ENCODE measurements at places on chromosomes 4 and X.

DNA sequence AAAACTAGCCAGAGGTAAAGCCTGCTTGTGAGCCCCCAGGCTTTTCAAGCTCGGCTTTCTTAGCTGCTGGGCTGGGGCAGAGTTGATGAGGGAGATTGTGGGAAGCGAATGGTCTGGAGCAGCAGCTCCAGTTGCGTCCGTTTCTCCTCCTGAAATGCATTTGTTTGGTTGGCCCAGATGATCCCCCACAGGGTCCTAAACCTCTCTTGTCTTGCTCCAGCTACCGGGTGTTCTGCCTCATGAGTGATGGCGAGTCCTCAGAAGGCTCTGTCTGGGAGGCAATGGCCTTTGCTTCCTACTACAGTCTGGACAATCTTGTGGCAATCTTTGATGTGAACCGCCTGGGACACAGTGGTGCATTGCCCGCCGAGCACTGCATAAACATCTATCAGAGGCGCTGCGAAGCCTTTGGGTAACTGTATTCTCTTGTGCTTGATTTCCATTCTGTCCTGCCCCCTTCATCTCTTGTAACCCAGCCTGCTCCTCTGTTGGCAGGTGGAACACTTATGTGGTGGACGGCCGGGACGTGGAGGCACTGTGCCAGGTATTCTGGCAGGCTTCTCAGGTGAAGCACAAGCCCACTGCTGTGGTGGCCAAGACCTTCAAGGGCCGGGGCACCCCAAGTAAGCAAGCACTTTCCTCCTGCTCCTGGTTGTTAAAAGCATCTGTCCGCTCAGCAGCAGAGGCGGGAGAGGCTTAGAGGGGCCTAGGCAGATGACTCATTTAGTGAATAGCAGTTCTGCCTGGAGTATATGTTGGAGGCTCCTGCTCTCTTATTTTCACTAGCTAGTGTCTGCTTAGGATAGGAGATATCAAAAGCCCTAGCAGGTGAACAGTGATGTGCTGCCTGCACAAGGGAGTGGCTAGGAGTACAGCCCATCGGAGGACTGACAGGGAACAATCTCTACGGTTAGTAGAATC lies 15.3 kb downstream of the TKTL1 start:
- DNase-seq = no peak

DNA sequence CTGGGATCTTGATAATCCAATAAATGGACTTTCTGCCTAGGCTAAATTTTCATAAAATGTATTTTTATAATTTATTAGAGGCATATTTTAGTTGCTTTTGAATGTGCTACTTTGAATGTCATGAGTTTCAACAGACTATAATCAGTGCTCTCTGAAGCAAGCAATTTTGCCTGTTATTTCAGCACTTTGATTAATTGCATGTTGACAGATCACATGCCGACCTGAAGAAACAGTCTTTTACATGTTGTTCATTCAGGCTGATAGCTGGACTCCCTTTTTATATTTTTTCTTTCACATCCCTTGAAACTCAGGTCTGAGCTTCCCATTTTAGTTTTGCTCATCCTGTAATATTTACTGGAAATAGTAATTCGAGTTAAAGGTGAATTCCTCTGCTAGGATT lies 341.0 kb downstream of the NAP1L3 start:
- DNase-seq = no peak

DNA sequence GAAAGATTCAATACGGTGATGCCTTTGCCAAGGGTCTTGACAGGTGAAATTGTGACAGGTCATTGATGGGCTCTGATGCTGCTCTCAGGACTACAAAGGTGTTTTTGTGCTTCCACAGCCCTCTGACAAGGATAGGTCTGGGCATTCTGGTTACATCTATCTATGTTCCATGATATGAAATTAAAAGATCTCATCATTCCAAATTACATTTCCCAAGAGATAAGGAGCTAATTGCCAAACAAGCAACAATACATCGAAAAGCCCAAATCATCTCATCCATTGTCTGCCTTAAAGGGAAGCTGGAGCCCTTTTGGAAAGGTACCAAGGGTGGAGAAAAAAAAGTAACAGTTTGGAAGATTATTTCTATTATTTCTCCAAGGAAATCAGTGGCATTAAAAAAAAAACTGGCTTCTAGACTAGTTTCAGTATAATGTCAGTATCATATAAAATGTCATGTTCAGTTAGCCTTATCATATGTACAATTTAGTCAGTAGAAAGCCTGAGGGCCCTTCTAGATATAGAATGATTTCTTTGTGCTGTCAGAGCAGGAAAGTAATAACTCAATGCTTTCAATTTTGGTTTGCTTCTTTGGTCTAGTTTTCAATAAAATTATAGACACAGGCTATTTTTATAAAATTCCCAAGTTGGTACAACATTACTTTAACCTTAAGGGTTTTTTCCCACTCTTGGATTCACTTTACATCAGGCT lies 224.5 kb upstream of the GPRIN3 start:
- no peak for DNase-seq

DNA sequence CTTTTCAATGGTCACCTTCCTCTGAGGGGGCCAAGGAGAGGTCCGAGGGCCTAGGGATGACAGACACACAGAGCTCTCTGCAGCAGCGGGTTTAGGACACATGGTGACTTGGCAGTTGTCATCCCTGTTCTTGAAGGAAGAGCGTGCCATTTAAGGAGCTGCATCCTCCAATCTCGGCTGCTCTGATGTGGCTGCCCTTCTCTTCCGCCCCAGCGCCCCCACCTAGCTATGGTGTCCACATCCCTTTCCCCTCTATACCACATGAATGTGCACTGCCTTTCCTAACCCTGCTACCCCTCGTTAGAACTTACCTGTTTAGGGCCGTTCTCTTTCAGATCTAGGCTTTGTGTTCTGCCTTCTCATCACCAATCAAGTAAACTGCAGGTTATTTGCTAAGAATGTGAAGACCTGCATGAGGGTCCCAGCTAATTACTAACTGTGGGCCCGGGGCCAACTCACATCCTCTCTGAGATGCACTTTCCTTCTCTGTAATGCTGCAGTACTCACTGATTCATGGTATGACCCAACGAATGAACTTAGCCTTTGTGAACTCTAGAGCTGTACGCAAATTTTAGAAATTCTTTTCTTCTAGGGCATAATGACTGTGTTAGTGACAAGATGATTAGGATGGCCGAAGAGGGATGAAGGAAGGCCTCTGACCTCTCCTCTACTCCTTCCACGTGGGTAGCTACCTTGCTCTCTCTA lies 38.2 kb downstream of the CHST7 start:
- DNase-seq = no peak

- peak; percentile 5 for DNase-seq
Measured at GRCh38 chr4:105550641-105551040, 1.8 kb upstream of the ARHGEF38 start.

DNA sequence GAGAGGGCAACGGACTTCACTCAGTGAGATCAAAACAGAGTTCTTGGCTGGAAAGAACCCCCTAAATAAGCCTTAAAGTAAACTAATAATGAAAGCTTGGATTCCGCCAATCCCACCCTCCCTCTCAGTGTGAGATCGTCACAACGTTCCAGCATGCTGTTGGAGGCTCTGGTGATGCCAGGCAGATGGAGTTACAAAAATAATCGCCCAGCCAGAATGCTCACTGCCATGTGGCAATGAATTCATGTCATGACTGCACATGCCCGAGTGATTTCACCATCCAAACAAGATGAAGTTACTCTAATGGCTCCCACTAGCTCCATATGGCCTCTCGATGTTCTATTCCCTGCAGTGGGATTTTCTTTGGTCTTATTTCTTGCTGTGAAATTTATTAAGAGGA lies 248.0 kb downstream of the SPATA18 start:
- no peak for DNase-seq

GRCh38 chrX:107450823-107451509 lies 1.5 kb downstream of the FRMPD3 start:
- DNase-seq = peak; percentile 10

DNA sequence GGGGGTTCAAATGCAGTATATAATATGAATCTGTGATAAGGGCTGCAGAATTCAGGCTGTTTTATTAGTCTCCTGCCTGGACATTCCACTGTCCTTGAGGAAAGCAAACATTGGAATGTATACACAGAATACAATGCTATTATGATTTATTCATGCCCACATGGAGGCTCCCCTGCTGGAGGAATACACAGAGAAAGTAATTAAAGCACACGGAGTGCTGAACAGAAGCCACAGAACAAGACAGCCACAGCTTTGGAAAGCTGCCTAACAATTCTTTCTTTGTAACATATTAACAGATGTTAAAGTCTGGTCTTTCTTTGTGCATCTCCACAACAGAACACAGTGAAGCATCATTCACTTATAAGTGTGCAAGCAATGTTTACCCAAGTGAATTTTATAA lies 155.8 kb downstream of the ARAP2 start:
- DNase-seq = no peak

- peak; percentile 44 for DNase-seq
Measured at GRCh38 chrX:130110379-130111219, at the start of gene ELF4. Gene ELF4 (minus strand): TSS chrX:130110497. CDS start chrX:130081330, 29,167 bp downstream.

DNA sequence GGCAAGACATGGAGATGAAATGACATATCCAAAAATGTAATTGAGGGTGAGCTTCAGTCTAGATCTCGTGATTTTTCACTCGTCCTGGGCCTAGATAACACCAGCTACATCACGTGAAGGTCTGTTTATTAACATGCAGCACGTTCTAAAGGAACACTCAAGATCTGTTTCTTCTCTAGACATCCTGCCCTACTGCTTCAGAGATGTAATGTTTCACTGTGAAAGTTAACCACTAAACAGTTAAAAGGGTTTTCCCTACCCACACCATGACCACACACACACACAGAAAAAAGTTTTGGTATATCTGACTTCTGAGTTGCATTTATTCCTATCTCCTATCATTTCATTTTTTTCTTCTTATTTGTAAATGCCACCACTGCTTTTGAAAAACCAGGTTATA lies 52.3 kb upstream of the SMIM31 start:
- DNase-seq = no peak

DNA sequence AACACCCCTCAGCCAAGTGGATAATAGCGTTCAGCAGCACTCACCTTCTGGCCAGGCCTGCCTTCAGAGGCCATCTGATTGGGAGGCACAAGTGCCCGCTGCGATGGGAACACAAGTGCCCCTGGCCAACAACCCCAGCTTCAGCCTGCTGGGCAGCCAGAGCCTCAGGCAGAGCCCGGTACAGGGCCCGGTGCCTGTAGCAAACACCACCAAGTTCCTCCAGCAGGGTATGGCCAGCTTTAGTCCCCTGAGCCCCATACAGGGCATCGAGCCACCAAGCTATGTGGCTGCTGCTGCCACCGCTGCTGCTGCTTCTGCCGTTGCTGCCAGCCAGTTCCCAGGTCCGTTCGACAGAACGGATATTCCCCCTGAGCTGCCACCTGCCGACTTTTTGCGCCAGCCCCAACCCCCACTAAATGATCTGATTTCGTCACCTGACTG lies 55.9 kb upstream of the MTM1 start:
- no peak for DNase-seq

DNA sequence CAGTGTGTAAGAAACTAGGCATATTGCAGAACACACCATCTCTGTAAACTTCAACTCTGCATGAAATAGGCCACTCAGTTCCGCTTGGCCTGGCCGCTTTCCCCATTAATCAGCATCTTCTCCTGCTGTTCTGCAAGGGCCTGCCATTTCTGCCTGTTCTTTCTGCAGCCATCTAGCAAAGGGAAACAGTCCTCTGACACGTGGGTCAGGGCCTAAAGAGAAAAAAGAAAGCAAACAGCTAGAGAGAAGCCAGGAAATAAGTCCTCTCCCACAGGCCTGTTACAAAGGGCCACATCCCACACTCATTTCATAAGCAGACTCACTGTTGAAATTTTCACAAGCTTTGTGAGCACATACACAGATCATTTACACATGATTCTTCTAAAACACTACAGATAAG lies 130.1 kb downstream of the PDE5A start:
- DNase-seq = peak; percentile 17

GRCh38 chrX:48700951-48701653 lies 4.6 kb downstream of the SUV39H1 start:
- DNase-seq = no peak

DNA sequence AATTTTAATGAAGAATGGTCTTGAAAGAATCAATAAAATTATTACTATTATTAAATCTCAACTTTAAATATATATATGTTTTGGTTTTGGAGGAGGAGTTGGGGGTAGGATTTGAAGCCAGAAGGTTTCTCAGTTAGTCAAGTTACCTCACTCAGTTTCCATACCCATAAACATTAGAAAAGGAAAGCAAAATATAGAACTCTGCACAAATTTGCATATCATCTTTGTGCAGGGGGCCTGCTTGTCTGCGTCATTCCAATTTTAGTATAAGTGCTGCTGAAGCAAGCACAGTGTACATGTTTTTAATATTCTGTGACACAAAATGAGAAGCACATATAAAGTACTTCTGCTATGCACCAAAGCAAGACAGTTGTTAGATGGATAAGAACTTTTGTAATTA lies 47.5 kb upstream of the SCRG1 start:
- DNase-seq = no peak

GRCh38 chrX:129939986-129940385 lies 34.0 kb downstream of the UTP14A start:
- DNase-seq = no peak

DNA sequence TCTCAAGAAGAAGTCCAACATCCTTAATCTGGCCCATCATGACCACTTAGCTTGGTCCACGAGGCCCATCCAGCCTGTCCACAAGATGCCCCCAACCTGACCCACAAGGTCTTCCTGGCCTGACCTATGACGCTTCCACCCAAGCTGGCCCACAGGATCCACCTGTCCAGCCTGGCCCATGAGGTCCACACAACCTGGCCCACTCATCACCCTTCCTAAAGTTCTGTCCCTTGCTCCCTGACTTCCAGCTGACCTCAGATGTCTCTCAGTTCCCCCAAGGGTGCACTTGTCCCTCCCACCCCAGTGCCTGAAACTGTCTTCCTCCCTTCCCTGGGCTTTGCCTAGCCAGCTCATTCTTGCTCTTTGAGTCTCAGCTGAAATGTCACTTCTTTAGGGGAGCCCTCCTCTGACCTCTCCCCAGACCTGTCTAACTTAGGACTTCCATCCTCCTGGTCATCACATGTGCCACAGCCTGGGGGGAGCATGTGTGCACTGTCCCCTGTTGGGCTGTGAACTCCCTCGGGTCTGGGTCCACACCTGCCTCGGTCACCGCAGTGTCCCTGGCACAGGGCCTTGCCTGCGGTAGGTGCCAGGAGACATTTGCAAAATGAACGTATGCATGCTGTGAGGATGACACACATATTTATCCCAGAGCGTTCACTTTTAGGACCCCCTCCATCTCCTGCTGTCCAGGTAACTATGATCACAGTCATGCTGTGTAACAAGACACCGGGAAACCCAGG lies 61.7 kb downstream of the EVC start:
- no peak for DNase-seq

Data from fibroblast of mammary gland (primary cell).